ENCODE measurements at places on chromosomes 11 and 22.

DNA sequence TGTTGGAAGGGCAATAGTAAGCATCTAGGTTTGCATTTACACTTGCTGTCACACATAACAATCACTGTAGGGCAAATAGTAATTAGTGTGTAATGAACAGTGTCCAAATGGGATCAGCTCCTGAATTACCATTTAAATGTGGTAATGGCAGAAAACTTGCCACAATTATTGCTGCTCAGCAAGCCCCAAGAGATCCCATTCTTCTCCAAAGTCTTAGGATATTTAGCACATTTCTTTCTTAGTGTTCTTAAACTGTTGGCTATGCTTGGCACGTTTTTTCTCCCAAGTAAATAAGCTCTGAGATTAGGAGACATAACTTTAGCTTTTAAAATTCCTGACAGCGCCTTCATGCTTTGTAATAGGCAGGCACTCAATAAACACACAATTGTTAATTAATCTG, 1037.0 kb downstream of the DLG2 start:
- no peak for DNase-seq

DNA sequence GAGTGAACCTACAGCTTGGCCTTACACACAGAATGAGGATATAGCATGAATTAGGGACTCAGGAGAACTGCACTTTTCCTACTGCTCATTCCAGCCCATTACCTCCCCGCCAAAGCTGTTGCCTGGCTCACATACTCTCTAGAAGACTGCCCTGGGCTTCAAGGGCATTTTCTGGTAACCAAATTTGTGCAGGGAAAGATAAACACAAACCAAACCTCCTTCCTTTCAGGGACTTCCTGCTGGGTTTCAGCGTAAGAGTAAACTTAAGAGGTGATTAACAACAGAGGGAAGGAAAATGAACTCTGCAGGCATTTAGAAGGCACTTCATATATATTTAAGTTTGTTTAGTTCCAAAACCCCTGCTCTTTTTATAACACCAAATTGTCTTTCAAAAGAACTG, 194.9 kb downstream of the SWAP70 start:
- DNase-seq, result no peak

DNA sequence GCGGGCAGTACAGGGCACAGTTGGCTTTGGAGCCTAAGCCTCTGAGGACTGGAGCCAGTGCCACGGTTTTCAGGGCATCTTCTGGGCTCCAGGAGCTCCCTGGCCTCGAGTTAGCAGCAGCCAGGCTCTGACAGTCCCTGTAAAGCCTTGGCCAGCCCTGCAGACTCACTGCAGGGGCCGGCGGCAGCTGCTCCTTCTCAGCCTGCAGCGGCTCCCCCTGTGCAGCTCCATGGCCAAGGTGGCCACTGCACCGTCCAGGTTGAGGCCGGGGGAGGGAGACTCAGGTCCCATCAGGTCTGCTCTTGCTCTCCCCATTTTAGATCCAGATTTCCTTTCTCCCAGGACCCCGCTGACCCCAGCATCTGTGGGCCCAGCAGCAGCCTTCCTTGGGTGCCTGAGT, 1461.1 kb downstream of the BRD1 start:
- no peak for DNase-seq

- no peak for DNase-seq
These were observed 365.0 kb downstream of the TBC1D22A start for GRCh38 chr22:47127441-47127871.

- no peak for DNase-seq
These were observed 12.2 kb downstream of the SLC35C1 start for GRCh38 chr11:45817191-45817590.

DNA sequence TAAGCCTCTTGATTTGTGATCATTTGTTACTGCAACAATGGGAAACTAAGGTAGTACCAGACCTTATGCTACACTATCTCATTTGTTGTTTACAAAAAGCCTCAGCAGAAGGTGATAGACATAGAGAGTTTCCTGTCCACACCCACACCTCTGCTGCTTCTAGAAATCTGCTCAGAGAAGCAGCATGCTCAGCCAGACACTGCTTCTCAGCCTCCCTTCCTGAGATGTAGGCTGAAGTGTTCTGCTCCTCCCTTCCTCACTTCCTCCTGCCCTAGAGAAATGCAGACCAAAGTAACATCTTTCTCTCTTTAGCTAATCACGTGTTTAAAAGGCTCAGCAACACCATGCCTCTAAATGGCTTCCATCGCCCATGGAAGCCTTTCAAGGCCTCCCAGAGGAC, 88.4 kb downstream of the SLC1A2 start:
- no peak for DNase-seq

GRCh38 chr22:28935713-28936112, 52.3 kb downstream of the ZNRF3 start:
- DNase-seq, result no peak

DNA sequence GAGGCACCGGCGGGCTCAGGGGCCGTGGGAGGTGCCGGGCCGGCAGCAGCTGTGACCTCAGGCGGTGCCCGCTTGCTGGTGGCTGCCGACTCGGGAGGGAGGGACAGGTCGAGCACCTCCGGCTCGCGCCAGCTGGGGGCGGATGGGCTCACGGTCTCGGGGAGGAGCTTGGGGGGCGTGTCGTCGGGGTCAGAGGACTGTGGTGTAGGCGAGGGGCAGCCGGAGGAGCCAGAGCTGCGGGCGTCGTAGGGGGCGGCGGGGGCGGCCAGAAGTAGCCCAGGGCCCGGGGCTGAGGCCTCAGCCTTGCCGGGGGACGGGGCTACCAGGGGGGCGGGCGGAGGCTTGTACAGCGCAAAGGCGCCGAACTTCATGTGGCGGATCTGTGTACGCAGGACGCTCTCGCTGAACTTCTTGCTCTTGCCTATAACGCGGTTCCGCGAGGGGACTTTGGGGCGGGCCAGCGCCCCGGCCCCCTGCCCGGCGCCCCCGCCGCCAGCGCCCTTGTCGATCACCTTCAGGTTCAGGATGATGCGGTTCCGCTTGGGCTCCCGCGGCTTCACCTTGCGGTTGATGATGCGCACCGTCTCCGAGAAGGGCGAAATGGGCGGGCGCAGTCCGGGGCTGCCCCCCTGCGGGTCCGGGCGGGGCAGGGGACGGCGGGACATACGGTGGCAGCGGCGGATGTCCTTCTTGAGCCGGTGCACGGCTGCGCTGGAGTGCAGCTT, 5.5 kb downstream of the CBX6 start:
- DNase-seq, result no peak

- DNase-seq, result no peak
These were observed 551.3 kb downstream of the TMEM135 start for GRCh38 chr11:87589082-87589481.

DNA sequence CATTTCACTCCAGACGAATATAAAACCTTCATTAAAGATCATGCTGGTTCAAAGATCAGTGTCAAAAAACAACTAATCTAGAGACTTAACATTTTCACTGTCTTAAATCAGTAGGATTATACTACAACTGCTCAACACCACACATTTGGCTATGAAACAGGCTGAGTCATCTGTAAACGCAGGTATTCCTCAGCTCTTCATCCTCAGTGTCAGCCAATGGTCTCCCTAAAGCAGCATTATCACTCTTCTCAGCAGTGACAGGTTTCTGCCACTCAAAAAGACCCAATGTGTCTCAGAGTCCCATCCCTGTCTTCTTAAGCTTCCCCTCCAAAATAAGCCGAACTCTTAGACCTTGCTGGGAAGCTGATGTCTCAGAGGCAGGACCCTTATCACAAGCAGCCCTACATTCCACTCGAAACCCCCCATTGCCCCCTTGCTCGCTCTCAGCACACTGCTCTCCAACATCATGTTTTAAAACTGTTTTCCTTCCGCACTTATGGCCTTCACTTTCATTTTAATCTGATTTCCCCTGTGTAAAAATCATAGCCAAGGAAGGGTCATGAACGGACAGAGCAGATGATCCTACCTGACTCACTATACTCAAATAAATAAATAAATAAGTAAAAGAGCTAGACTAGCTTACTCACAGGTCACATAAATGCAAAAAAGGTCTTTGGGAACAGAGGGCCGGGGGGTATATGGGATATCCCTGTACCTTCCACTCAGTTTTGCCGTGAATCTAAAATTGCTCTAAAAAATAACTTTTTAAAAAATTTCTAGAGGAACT, 23.0 kb downstream of the CDON start:
- no peak for DNase-seq

DNA sequence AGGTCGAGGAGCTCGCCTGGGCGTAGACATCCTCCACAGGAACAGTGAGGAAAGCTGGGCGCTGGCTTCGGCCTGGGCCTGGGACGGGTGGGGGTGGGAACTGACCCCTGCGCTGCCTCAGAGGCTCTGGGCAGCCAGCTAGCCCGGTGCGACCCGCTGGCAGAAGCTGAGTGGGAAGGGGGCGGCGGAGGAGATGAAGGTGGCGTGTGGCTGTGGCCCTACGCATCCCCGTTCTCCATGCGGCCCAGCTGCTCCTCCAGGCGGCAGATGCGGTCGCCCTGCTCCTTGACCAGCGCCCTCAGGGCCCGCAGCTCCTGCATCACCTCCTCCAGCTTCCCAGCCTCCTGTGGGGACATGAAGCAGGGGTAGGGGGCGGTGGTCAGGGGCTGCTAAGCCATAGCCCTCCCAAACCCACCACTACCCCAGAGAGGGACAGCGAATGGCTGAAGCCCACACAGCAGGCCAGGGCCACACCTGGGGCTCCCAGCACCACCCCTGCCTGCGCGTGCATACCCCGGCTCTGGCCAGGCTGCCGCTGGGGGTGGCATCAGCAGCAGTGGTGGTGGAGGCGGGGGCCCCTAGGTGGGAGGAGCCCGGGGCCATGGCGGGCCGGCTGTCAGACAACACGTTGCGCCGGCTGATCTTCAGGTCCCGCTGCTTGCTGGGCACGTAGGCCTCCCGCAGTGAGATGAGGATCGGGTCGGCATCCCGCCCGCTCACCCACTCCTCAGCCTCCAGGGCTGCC, 848 bp upstream of the PTPRCAP start:
- no peak for DNase-seq

- no peak for DNase-seq
These were observed 366.0 kb upstream of the NARS2 start for GRCh38 chr11:78940500-78941225.

DNA sequence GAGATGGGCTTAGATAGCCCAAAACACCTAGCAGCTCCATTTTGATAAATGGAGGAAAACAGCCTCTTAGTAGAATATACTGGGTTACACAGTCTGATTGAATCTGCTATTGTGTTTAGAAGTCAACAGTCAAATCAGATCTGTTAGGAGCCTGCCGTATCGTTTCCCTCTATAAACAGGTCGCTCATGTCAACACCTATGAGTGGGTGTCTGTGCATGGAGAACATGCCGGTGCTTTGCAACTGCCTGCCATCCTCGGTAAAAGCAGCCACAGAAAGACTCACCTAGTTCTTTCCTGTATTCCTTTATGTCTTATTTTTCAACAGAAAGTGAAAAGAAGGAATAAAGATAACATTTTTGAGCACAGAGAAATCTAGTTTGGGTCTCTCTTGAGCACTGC, 99.4 kb downstream of the ETS1 start:
- DNase-seq, result no peak

- DNase-seq, result no peak
These were observed 195.9 kb downstream of the DSCAML1 start for GRCh38 chr11:117601006-117601708.

DNA sequence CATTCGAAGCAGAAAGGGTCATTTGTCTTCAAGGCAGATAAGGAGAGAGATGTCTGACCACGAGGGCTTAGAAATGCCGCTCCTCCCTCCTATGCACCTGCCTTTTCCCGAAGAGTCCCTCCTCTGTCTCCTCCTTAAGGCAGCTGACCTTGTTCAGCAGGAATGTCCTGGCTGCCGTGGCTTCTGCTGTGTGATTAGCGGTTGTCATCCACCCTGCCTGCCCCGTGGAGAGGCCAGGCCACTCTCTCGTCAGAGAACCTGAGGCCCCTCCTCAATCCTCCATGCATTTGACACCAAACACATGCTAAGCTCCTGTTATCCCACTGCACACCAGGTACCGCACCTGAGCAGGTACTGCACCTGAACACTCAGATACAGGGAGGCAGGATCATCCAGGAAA, 834.6 kb downstream of the TBC1D22A start:
- DNase-seq, result no peak

- DNase-seq, result no peak
These were observed 1.1 kb upstream of the FBXO3 start for GRCh38 chr11:33775467-33775807.

- DNase-seq, result no peak
These were observed 10.8 kb upstream of the TPP1 start for GRCh38 chr11:6629892-6630631.

DNA sequence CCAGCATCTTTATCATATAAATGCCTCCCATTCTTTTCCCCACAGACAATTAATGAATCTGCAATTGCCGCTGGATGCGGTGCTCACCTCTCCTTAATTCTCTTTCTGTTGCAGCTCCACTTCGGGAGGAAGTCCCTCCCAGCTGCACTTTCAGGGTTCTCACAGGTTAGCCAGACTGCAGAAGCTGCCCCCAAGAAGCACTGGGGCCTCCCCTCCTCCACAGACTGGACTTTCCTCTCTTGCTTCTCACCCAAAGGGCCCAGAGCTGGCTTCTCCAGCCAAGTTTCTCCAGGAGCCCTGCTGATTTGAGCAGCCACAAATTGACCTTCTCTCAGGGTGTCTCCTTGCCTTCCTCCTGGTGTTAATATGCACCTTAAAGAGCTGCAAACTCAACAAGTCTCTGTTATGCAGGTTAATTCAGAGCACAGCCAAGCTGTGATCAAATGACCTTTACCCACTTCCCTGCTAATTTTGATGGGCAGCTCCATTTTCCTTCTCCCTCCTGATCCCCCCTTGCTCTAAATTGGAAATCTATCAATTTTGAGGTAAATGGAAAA, 298.9 kb downstream of the BUD13 start:
- DNase-seq, result no peak

GRCh38 chr11:46343520-46343919, 3.7 kb upstream of the DGKZ start:
- DNase-seq, result no peak

- DNase-seq, result no peak
These were observed 14.5 kb upstream of the GAB2 start for GRCh38 chr11:78432058-78432515.

Data from COLO829 (cell line).